Activated T-helper 2 cell treated with anti-CD3 and anti-CD28 coated beads, Interferon-gamma antibody, Interleukin-2, Interleukin-4, amounts not matched to agents 10 μg/mL and 5 μg/mL and 100 μg/mL, durations not matched to agents 14 hours and 24 hours and 36 hours (primary cell): ENCODE measurements at places on chromosomes 5 and 9. TPM values are rescaled to one million over a fixed set of nuclear protein-coding genes. Genes with fewer than 3 reads are reported as not detected.

GRCh38 chr5:152427721-152428120 lies 22.6 kb upstream of the NMUR2 start:
- no peaks in the 10 kb centered on the region for H3K36me3 ChIP-seq
- no peaks in the 10 kb centered on the region for H3K4me1 ChIP-seq
- no peaks in the 10 kb centered on the region for H3K27me3 ChIP-seq
- no peak overlapping the region for H3K27ac ChIP-seq
- H3K4me3 ChIP-seq: no peak overlapping the region

DNA sequence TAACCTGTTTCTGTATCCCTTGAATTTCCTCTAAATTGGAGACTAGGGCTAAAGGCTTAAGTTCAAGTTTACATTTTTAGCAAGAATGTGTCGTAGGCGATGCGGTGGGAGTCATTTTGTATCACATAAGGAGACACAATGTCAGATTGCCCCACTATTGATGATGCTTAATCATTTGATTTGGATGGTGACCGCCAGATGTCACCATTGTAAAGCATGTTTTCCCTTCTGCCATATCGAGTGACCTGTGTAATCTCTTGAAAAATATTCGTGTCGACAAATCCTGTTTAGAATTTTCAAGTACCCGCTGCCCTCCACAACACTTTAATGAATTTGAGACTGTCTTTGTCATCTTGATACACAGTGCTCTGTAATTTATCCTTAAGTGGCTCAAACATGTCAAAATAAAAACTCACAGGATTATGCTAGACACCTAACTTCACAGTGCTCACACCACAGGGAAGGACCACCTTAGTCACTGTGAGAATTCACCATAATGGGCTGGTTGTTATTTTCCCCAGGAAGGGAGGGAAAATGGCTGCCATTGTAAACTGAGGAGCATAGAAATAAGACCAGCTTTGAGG lies 34.5 kb upstream of the SLC46A2 start:
- H3K4me1 ChIP-seq: peaks cover 4% of the 10 kb centered on the region
- no peak overlapping the region for H3K27ac ChIP-seq
- no peak overlapping the region for H3K4me3 ChIP-seq
- DNase-seq: no peak
- peaks cover 8% of the 10 kb centered on the region for H3K27me3 ChIP-seq
- H3K36me3 ChIP-seq: no peaks in the 10 kb centered on the region

DNA sequence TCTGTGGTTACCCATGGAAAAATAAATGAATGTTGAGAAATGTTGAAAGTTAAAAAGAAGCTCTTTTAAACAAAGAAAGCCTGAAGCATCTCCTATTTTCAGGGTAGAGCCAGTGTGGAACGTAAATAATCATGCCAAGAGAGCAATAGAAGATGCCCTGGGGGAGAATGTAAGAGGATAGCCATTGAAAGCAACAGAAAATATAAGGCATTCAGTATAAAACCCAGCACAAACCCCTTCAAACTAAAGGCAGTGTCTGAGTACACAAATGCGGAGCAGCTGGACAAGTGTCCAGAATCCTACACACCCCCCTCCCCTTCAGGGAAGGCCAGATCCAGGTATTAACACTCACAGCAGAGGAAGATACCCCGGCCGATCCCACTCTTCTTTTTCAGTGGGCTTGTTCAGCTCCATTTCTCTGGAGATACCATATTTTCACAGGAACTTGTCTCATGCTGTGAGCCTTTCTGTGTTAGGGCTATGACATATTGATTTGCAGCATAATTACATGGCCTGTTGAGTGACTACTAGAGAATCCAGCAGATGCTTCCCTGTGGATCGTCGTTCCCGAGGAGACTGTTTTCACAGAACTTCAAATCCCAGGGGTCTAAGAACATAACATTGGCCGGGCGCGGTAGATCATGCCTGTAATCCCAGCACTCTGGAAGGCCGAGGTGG lies 101.2 kb downstream of the PLK2 start:
- H3K27me3 ChIP-seq: no peaks in the 10 kb centered on the region
- H3K36me3 ChIP-seq: no peaks in the 10 kb centered on the region
- H3K4me1 ChIP-seq: no peaks in the 10 kb centered on the region
- no peak overlapping the region for H3K27ac ChIP-seq

- H3K36me3 ChIP-seq: no peaks in the 10 kb centered on the region
- no peak for DNase-seq
- no peak overlapping the region for H3K4me3 ChIP-seq
- peaks cover 48% of the 10 kb centered on the region for H3K27me3 ChIP-seq
These were observed 132.6 kb downstream of the MRPL36 start for GRCh38 chr5:1666812-1667588.

- no peak for DNase-seq
- H3K36me3 ChIP-seq: no peaks in the 10 kb centered on the region
- no peak overlapping the region for H3K27ac ChIP-seq
- H3K4me3 ChIP-seq: no peak overlapping the region
These were observed 92.6 kb downstream of the LIFR start for GRCh38 chr5:38463634-38464521.

The FGF18 gene
- total RNA-seq: 0.16 TPM in 1 of 2 replicates, not detected in the other

The HRH2 gene
- 34.3 and 37.1 TPM in 2 replicates for total RNA-seq

The GPX3 gene
- 0.46 TPM in 1 of 2 replicates, not detected in the other for total RNA-seq
